ENCODE measurements at places on chromosomes 7 and 10.

DNA sequence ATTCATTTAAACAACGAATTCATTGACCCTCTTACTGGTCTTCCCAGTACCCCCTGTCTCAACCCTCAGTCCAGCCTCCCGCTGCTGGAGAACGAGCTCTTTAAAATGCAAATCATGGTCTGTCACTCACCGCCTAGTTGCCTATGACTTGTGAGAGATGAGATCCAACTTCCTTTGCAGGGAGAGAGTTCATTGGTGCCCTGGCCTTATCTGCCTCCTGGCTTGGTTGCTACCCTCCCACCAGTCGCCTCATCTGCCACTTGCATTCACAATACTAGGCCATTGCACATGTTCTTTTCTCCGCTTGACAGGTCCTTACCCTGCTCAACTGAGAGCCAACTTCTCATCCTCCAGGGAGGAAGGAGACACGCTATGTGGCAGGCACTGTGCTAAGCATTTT lies 54.0 kb upstream of the MXI1 start:
- no peak overlapping the region for H3K4me3 ChIP-seq
- H3K27ac ChIP-seq, result no peak overlapping the region
- peaks cover 8% of the 10 kb centered on the region for H3K27me3 ChIP-seq
- no peaks in the 10 kb centered on the region for H3K36me3 ChIP-seq

- H3K4me3 ChIP-seq, result no peak overlapping the region
- no peak for DNase-seq
- no peaks in the 10 kb centered on the region for H3K36me3 ChIP-seq
Observed at GRCh38 chr7:136386876-136387275, 409.7 kb upstream of the MTPN start.

- H3K36me3 ChIP-seq, result no peaks in the 10 kb centered on the region
- H3K27ac ChIP-seq, result peak overlapping the region; percentile 59
- no peaks in the 10 kb centered on the region for H3K4me1 ChIP-seq
- H3K4me3 ChIP-seq, result no peak overlapping the region
- no peak for DNase-seq
Observed at GRCh38 chr10:14023673-14024328, 306.9 kb downstream of the FRMD4A start.

DNA sequence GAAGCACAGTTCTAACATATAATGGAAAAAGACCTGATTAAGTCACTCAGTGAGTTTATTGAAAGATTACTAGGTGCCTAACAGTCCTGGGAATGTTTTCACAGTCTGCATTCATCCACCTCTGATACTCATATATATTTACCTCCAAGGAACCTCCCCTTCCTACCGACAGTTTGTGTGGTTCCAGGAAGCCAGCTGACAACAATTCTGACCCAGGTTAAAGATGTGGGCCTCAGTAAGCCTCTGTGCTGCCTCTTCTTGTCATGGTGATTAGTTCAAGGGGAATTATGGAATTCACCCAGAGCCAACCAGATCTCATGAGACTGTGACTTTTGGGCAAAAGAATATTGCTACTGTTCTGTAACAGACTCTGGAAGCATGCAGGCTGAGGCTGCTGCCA lies 186.8 kb downstream of the NXPH1 start:
- no peaks in the 10 kb centered on the region for H3K36me3 ChIP-seq
- H3K27me3 ChIP-seq, result peaks cover 15% of the 10 kb centered on the region
- H3K4me3 ChIP-seq, result no peak overlapping the region
- peaks cover 5% of the 10 kb centered on the region for H3K4me1 ChIP-seq
- no peak overlapping the region for H3K27ac ChIP-seq
- no peak for DNase-seq

DNA sequence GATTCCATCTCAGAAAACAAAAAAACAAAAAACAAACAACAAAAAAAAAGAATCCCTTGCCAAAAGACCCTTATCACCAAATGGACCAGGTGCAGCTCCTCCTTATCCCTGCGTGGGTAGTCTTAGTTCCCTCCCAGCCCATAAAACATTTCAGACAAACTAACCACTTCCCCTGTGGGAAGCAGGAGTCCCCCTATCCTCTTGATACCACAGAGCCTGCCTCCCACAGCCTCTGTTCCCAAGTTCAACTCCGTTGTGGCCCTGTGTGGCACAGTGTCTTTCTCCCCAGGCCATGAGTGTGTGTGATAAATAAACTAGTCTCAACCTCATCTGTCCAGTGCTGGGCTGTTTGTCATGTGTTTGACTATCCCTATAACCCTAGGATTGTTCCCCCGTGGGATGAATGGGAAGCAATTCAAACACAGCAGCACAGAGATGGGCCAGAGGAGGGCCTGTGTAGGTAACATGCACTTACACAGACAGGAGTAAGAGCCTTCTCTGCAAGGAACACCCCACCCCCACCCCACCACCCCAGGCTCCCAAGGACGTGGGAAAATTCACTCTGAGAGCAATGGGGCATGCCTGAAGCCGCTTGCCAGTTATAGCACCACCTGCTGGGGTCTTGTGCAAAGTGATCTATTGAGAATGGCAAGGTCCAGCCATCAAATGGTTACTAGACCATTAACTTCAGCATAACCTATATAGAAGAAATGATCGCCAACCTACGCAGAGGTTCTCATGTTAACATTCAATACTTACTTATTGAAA lies 147.1 kb upstream of the GHITM start:
- no peaks in the 10 kb centered on the region for H3K36me3 ChIP-seq
- no peak overlapping the region for H3K4me3 ChIP-seq
- peak; percentile 91 for DNase-seq
- no peaks in the 10 kb centered on the region for H3K27me3 ChIP-seq

DNA sequence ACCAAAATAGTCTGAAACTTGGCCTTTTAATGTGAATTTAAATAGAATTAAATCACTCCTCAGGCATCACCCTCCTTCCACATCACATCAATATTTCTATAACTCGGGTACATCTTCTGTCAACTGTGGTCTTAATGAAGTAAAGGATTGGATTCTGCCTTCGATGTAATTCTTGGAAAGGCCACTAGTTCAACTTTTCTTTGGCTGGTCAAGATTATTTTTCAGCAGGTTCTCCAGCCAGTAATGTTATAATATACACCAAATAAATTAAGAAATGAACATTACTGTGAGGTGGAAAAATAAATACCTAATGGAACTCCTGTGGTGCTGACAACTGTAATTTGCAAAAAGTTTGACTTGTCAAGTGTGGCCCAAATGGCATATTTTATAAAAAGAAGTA lies 9.7 kb upstream of the SLC16A9 start:
- H3K27ac ChIP-seq, result no peak overlapping the region
- DNase-seq, result no peak
- no peaks in the 10 kb centered on the region for H3K27me3 ChIP-seq
- no peaks in the 10 kb centered on the region for H3K36me3 ChIP-seq
- H3K4me3 ChIP-seq, result no peak overlapping the region
- no peaks in the 10 kb centered on the region for H3K4me1 ChIP-seq

- H3K27me3 ChIP-seq, result peaks cover 44% of the 10 kb centered on the region
- H3K27ac ChIP-seq, result no peak overlapping the region
- H3K36me3 ChIP-seq, result no peaks in the 10 kb centered on the region
- no peak for DNase-seq
Observed at GRCh38 chr7:6246251-6246917, 26.0 kb downstream of the CYTH3 start.

DNA sequence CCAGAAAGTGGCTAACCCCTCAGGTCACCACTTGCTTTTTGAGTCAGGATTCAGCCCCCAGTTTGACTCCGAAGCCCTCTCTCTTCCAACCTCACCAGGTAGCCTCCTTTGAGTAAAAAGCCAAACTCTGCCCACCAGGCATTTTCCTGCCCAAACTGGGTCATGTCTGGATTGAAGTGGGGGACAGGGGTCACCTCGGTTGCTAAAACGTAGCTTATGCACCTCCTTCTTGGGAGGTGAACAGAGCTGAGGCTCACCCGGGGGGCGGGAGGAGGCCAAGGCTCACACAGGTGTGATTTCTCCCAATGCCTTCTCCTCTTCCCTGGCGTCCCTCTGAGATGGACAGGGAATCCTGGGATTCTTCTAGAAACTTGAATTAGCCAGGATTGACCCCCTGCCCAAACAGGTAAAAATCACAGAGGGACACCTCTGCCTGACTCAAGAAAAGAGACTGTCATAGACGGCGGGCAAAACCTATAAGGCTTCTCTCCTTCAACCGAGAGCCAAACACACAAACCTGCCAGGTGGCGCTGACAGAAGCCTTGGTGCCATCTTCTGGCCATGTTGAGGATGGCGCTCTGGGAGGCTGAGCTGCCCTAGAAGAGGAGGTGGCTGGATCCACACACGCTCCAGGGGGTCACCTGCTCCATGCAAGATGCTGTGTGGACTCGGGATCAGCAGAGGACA lies 51.6 kb downstream of the PRLHR start:
- H3K4me3 ChIP-seq, result no peak overlapping the region
- no peak overlapping the region for H3K27ac ChIP-seq
- no peaks in the 10 kb centered on the region for H3K36me3 ChIP-seq
- H3K4me1 ChIP-seq, result no peaks in the 10 kb centered on the region
- peaks cover 16% of the 10 kb centered on the region for H3K27me3 ChIP-seq
- DNase-seq, result peak; percentile 92

DNA sequence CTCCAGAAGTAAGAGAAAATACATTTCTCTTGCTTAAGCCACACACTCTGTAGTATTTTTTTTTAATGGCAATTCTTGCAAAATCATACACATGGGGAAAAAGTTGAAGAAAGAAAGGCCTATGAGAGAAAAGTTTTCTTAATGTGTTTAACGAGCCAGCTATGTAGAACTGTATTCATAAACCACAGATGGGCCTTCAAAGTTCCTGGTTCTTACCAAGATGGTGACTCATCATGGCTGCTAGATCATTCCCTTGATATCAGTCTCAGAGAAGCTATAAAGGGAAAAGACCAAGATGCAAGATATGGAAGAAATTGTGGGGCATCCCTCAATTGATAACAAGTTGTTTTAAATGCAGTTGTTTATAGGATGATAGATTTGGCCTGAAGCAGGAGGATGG lies 992.7 kb upstream of the MBL2 start:
- no peak overlapping the region for H3K27ac ChIP-seq
- peaks cover 37% of the 10 kb centered on the region for H3K27me3 ChIP-seq
- no peaks in the 10 kb centered on the region for H3K4me1 ChIP-seq
- no peaks in the 10 kb centered on the region for H3K36me3 ChIP-seq
- DNase-seq, result no peak
- no peak overlapping the region for H3K4me3 ChIP-seq

- H3K4me3 ChIP-seq, result no peak overlapping the region
- no peak for DNase-seq
- no peak overlapping the region for H3K27ac ChIP-seq
Observed at GRCh38 chr10:118584181-118584954, 11.1 kb downstream of the PRLHR start.

DNA sequence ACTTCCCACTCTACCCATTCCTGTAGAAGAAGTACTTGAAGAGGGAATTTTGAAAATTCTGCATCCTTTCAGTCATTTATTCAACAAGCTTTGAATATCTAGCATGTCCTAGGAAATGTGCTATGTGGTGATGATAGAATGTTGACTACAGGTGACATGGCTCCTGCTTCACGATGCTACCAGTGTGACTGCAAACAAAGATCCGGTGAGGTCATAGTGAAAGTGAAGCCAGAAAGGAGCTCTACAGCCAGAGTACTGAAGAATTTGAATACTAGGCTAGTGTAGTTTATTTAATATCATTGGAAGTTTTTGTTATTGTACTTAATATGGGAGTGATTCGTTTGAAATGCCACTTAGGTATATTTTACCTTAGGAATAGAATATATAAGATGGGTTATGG lies 348.1 kb downstream of the TFEC start:
- no peaks in the 10 kb centered on the region for H3K36me3 ChIP-seq
- no peaks in the 10 kb centered on the region for H3K27me3 ChIP-seq

- no peaks in the 10 kb centered on the region for H3K4me1 ChIP-seq
- no peak overlapping the region for H3K4me3 ChIP-seq
- no peak for DNase-seq
- H3K27ac ChIP-seq, result no peak overlapping the region
- no peaks in the 10 kb centered on the region for H3K36me3 ChIP-seq
Observed at GRCh38 chr10:6022660-6023059, 39.5 kb downstream of the IL2RA start.

DNA sequence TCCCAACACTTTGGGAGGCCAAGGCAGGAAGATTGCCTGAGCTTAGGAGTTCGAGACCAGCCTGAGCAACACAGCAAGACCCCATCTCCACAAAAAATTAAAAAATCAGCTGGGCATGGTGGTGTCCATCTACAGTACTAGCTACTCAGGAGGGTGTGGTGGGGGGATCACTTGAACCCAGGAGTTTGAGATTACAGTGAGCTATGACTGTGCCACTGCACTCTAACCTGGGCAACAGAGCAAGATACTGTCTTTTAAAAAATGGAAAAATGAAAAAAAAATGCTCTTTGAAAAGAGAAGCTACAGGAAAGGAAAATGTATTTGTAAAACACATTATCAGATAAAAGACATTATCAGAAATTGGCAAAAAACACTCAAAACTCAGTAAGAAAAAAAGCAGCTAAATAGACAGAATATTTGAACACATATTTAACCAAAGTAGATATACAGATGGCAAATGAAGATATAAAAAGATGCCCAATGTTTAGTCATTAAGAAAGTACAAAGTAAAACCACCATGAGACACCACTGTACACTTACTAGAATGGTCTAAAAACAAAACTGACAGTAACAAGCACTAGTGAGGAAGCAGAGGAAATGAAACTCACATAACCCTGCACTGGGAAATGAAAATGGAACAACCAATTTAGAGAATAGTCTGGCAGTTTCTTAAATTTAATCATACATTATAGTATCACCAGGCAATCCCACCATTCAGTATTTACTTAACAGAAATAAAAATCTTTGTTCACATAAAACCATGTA lies 40.5 kb downstream of the NRBF2 start:
- H3K27me3 ChIP-seq, result no peaks in the 10 kb centered on the region
- no peak overlapping the region for H3K27ac ChIP-seq
- DNase-seq, result no peak
- H3K4me1 ChIP-seq, result no peaks in the 10 kb centered on the region
